Activated T-cell treated with anti-CD3 and anti-CD28 coated beads, Interleukin-2, amount 50 U/mL, for 48 hours (primary cell): ENCODE measurements at places on chromosomes 12 and 14.

GRCh38 chr14:63275611-63276010 lies 43.1 kb downstream of the GPHB5 start:
- DNase-seq: no peak

- no peak for DNase-seq
Observed at GRCh38 chr12:132539016-132539773, 49.2 kb downstream of the FBRSL1 start.

DNA sequence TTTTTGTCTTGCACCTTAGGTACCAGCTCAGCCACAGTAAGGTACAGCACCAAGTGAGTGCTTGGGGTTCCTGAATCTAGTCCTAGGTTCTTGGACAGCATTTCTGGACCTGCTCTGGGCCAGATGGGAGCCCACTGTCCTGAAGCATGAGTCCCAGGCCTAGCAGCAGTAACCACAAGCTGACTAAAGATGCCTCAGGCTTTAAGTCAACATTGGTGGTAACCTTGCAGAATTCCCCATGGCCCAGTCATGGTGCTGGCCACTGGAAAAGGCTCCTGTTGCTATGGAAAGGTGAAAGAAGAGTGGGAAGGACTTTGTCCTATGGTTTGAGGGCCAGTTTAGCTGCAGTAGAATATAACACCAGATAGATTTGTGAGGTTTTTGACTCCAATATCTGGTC lies 86.9 kb upstream of the CLEC14A start:
- DNase-seq: no peak

- DNase-seq: no peak
Observed at GRCh38 chr14:92650581-92651105, 97.8 kb downstream of the LGMN start.

- DNase-seq: no peak
Observed at GRCh38 chr12:76024102-76024781, 7.3 kb downstream of the PHLDA1 start.

DNA sequence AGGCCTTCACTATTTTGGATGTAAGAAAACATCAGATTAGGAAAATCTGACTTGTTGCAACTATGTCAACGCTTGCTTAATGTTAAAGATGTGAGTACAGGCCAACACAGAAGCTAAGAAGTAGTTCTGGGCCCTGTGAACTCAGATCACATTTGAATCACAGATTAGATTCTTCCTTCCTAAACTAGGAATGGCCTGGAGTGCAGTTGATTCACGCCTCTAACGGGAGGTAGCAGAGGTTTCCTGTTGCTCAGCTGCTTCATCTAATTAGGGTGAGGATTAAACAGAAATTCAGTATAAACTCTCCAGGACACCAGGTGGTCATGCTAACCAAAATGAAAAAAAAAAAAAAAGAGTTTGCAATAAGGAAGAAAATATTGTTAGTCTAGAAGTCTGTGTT lies 314.3 kb downstream of the TRHDE start:
- no peak for DNase-seq

DNA sequence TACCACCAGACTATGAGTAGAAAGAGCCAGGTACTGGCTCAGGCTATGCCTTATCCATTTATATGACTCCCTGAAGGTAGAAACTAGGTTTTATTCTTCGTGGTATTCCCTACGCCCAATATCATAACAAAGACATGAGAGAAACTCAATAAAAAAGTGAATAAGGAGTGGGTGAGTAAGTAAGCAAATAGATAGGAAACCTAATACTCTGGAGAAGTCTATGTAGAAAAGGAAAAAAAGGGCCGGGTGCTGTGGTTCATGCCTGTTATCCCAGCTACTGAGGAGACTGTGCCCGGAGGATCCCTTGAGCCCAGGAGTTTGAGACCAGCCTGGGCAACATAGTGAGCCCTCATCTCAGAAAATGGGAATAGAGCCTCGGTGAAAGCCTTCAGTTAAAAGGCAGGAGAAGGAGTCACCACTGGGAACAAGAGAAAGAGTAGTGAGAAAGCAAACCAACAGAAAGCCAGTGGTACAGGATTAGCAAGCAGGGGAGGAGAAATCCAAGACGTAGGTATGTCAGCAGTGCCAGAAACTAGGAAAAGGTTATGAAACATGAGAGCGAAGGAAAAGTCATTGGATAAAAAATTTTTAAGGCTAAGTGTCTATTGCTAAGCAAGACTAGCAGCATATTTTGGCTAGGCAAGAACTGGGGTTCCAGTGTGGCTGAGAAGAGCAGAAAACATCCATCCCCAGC lies 6.0 kb upstream of the OR6J1 start:
- DNase-seq: no peak

GRCh38 chr14:20632831-20633691 lies 8.4 kb downstream of the OR6S1 start:
- DNase-seq: peak; percentile 85

DNA sequence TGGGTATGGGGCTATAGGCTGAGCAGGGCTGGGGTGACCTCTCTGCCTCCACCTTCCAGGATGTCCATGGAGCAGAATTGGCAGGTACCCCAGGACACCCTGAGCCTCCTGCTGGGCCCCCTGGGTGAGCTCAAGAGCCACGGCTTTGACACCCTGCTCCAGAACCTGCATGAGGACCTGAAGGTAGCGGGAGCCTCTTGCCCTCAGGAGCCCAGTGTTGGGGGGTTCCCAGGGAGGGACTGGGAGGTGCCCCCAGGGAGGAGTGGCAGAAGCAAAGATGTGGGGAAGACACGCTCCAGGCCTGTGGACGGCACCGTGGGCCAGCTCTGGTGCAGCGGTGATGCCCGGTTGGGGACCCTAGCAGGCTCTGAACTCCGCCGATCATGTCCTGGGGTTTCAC lies 8.3 kb downstream of the TNFAIP2 start:
- DNase-seq: no peak

DNA sequence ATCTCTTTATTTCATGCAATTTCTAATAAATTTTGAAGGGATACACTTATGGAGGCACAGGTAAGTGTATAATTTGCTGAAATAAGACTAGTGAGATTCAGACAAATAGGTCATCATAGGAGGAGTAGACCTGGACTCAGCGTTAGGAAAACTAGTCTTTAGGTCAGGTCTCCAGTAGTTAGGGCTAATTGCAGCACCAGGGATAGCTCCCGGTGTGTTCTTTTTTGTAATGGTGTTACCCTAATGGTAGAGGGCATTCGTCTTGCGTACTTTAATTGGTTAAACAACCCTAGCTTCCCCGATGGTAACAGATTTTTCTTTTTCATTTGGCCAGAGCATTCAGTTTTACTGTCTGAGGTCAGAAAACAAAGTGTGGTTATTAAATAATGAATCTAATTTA lies 64.9 kb downstream of the ARID2 start:
- DNase-seq: no peak

DNA sequence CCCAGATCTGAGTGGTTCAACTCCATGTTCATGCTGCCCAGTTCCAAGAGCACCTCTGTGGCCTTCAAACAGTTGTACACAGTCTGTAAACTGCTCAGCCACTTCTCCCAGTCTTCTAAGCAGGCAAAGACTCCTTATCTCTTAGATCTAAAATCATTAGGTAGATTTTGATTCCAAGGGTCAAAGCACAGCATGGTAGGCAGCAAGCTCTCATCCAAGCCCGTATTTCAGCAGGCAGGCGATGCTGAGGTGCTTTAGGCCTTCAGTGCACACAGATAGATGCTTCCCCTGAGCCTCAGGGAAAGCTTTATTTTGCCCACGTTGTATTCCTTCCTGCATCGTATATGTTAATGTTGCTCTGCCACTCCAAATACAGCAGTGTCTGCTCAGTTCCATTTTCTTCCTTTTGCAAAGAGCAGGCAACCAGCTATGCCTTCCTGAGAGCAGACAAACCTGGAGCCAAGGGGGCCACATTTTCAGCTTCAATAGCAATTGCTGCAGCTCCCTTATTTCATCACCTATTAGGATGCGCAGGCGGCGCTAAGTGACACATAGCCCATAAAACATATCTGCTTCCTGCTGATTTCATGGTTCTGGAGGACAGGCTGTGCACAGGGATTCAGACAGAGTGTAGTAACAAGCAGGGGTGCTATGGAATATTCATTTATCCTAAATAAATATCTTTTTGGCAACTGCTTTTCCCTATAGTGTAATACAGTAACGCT lies 67.5 kb downstream of the ETV6 start:
- no peak for DNase-seq

GRCh38 chr14:30240018-30240417 lies 312.4 kb upstream of the PRKD1 start:
- no peak for DNase-seq

GRCh38 chr14:78202163-78202562 lies 32.0 kb downstream of the NRXN3 start:
- no peak for DNase-seq

DNA sequence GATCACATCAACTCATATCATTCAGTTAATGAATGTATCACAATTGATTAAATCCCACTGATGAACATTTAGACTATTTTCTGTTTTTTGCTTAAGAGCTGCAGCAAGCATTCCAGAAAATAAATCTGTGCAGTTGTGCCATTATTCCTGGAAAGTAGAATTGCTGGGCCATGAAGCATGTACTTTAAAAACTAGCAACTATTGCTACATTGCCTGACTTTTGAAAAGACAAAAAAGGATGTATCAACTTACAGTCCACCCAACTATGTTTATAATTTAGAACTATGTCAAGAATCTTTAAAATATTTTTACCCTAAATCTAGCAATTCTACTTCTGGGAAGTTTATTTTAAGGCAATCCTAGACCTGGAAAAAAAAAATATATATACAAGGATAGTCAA lies 33.4 kb upstream of the ERGIC2 start:
- no peak for DNase-seq

GRCh38 chr12:78680596-78680995 lies 184.0 kb upstream of the SYT1 start:
- DNase-seq: no peak

DNA sequence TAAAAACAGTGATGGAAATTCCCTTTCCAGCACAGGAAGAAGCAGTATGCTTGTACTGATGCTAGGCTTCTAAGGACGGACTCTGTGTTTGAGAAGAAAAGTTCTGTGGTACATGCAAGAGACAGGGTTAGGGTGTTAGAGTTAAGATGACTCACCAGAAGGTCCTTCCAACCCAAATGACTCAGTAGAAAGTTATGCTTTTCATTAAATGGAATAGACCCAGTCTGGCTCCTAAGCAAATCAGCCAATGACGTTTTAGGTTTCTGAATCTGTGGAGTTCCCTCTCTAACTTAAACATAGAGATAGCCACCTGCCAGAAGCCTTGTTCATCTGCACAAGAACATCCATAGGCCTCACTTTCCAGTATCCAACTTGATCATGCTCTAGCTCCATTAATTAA lies 5.7 kb downstream of the PTHLH start:
- DNase-seq: no peak

- DNase-seq: no peak
Observed at GRCh38 chr12:76240281-76240680, 107.9 kb downstream of the BBS10 start.

DNA sequence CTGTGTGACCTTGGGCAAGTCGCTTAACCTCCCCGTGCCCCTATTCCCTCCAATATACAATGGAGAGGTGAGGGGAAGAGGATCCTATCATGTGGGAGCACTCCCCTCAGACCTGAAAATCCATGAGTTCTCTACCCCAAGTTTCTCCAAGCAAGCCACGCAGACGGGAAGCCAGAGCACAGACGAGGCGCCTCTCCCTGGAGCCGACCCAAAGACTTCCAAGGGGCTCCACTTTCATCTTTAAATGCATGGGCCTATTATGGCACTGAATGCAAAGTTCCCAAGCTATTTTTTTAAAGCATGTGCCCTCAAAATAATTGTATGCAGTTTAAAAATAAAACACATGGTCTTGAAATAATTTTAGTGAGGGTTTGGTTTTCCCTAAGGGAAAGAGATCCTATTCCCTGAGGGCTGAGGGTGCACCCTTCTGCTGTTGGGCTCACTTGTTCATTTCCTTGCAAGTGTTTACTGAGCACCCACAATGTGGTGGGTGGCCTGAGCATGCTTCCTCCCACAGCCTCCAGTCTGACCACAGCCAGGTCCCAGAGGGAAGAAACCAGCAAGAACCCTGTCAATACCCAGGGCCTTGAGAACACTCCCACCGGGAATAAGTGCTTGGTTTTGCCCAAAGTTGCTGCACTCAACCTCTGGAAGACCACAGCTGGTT lies 14.6 kb downstream of the CMKLR1 start:
- no peak for DNase-seq

DNA sequence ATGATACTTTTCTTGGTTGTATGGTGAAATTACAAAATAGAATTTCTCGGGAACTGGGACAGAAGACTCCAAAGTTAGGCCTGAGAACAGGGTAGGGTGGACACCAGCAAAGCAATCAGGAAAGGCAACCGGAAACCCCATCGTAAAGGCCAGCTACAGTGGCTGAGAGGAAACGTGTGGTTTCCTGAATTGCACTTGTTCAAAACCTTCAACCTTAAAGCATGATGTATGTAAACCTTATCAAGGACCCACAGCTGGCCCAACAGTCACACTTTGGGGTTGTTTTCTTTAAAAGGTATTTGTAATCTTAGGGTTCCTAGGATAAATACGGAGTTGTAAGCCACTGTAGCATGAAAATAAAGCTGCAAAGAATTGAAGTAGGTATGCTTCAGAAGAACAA lies 2.2 kb upstream of the PTGDR start:
- DNase-seq: no peak

DNA sequence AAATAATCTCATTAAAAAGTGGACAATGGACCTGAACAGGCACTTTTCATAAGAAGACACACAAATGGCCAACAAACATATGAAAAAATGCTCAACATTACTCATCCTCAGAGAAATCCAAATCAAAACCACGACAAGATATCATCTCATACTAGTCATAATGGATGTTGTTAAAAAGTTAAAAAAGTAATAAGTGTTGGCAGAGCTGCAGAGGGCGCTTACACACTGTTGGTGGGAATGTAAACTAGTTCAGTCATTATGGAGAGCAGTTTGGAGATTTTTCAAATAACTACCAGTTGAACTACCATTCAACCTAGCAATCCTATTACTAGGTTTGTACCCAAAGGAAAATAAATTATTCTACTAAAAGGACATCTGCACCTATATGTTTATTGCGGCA lies 47.2 kb downstream of the FOXG1 start:
- DNase-seq: no peak

DNA sequence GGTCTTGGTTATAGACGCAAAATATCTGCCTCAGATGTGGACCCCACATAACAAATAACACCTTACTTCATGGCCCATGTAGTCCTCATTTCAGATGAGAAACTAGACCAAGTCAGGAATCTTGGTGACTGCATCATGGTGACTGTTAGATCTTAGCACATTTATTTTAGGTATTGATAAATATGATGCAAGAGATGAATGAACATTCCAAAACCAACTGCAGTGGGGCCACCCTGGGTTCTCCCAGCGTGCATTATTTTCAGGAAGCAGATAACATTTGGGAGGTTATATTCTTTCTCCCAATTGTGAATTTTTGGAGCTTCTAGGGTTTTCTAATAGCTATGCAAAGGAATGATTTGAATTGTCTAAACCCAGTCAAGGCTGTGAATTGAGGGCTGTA lies 55.2 kb upstream of the PTGR2 start:
- no peak for DNase-seq

GRCh38 chr14:28975084-28975483 lies 208.5 kb downstream of the FOXG1 start:
- DNase-seq: no peak

DNA sequence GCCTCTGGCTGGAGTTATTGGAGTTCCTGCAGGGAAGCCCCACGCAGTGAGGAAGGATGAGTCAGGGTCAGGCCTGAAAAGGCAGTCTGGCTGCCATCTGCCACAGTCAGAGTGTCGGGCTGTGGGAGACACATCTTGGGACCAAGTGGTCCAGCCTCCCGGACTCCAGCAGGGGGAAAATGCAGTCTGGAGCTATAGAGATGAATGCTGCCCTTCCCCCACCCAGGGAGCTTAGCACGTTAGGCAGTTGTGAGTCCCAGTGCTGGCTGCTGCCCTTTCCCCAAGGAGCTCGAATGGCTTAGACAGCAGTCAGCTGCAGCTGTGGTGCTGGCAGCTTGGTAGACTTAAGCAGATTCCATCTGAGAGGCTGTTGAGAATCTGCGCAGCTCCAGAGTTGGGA lies 8.2 kb upstream of the NTS start:
- DNase-seq: no peak
